Activated CD8-positive, alpha-beta T cell treated with anti-CD3 and anti-CD28 coated beads, Interleukin-2, amount 10 ng/mL, durations not matched to agents 7 days and 5 days (primary cell): ENCODE measurements at places on chromosomes 7 and 10. TPM values are rescaled to one million over a fixed set of nuclear protein-coding genes. Genes with fewer than 3 reads are reported as not detected.

GRCh38 chr7:157320608-157320980 lies 16.2 kb upstream of the DNAJB6 start:
- DNase-seq, result no peak
- no peaks in the 10 kb centered on the region for H3K36me3 ChIP-seq
- no peak overlapping the region for H3K27ac ChIP-seq
- H3K4me3 ChIP-seq, result no peak overlapping the region

DNA sequence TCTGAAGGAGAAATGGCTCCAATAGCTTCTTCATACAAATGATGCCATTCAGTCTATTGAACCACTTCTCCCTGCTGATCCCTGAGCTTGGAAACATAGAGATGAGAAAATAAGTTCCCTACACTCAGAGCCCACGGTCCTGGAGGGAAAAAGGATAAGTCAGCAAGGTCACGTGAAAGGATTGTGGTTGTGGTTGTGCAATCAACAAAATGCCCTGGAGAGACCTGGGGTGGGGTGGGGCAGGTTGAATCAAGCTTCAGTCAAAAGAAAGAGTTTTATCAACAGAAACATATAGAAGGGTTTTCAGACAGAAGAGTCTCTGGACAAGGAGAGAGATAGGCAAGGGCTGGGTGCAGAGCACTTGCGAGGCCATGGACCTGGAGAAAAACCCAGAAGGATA lies 30.1 kb downstream of the C10orf90 start:
- H3K4me3 ChIP-seq, result no peak overlapping the region
- no peaks in the 10 kb centered on the region for H3K36me3 ChIP-seq

- peaks cover 35% of the 10 kb centered on the region for H3K27me3 ChIP-seq
- H3K4me3 ChIP-seq, result no peak overlapping the region
- no peaks in the 10 kb centered on the region for H3K36me3 ChIP-seq
- no peak overlapping the region for H3K27ac ChIP-seq
- peaks cover 6% of the 10 kb centered on the region for H3K4me1 ChIP-seq
These were observed 12.4 kb downstream of the CALY start for GRCh38 chr10:133324198-133324792.

Gene TMEM229A
- total RNA-seq, result not detected

- no peaks in the 10 kb centered on the region for H3K36me3 ChIP-seq
- no peak overlapping the region for H3K27ac ChIP-seq
- no peaks in the 10 kb centered on the region for H3K4me1 ChIP-seq
- no peaks in the 10 kb centered on the region for H3K27me3 ChIP-seq
These were observed 67.9 kb downstream of the MTURN start for GRCh38 chr7:30202671-30203070.

Gene SCIN
- not detected for total RNA-seq

Gene GPR26
- not detected for total RNA-seq

- no peak for DNase-seq
These were observed 96.9 kb upstream of the CCDC71L start for GRCh38 chr7:106757846-106758245.

Gene KRIT1
- total RNA-seq, result 39.9 TPM

- H3K36me3 ChIP-seq, result no peaks in the 10 kb centered on the region
- no peaks in the 10 kb centered on the region for H3K27me3 ChIP-seq
- no peak within 1 kb of the TSS for H3K4me3 ChIP-seq
- no peak within 1 kb of the TSS for H3K27ac ChIP-seq
- no peaks in the 10 kb centered on the region for H3K4me1 ChIP-seq
- no peak for DNase-seq
These were observed at the start of gene SNCG for GRCh38 chr10:86958116-86958900. SNCG (plus strand) TSS chr10:86958599; CDS start chr10:86958698, 99 bp downstream.

- DNase-seq, result no peak
- no peaks in the 10 kb centered on the region for H3K27me3 ChIP-seq
- H3K4me3 ChIP-seq, result no peak overlapping the region
- H3K27ac ChIP-seq, result no peak overlapping the region
These were observed 50.9 kb downstream of the GLI3 start for GRCh38 chr7:42186151-42186550.

DNA sequence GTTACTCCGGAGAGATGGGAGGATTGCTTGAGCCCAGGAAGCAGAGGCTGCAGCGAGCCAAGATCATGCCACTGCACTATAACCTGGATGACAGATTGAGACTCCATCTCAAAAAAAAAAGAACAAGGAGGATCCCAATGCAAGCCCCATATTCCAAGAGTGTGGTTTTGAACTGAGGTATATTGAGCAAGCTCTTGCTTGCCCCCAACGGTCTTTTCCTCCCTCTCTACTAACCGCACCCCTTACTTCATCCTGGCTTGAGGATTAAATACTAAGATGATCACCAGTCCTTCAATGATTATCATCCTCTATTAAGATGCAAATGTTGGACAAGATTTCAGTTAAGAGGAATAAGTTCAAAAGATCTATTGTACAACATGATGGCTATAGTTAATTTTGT lies 12.5 kb upstream of the SRGN start:
- H3K4me1 ChIP-seq, result peaks cover 16% of the 10 kb centered on the region
- no peak for DNase-seq
- no peak overlapping the region for H3K4me3 ChIP-seq
- H3K36me3 ChIP-seq, result no peaks in the 10 kb centered on the region
- no peak overlapping the region for H3K27ac ChIP-seq
- H3K27me3 ChIP-seq, result peaks cover 2% of the 10 kb centered on the region

DNA sequence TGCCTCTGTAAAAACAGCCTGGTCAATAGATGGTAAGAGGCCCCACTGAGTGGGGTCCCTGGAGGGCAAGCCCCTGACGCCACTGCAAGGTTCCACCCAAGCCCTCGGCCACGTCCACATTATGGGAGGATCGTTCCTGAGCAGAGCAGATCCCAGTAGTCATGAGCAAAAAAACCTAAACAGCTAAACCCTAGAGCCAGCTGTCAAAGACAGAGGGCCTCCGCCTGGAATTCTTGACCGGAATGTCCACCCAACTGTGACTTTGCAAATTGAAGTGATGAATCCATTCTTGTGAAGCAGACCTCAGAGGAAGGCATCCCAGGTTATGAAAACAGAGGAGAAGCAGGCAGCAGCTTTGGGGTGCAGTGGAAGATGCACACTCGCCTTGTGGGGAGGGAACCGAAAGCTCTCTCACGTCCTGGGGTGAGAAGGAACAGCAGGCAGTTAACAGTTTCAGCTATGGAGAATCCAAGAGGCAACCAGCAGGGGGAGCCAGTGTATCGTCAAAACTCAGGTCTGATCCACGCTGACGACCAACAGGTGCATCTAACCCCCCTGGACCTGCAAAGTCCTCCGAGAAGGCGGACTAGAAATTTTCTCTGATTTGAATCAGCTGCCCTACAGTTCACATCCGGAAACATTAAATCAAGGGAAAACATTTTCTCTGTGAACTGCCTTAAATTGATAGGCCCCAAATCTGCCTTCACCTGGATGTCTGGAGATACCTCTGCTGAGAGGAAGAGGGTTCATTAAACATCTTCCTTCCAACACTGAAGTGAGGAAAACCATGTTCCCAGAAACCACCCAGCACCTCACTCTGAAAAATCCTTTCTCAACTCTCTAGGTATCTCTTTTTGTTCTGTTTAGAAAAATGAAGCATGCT lies 139.1 kb upstream of the PFKP start:
- H3K4me1 ChIP-seq, result peaks cover 12% of the 10 kb centered on the region
- H3K27ac ChIP-seq, result no peak overlapping the region
- peaks cover 3% of the 10 kb centered on the region for H3K27me3 ChIP-seq
- H3K36me3 ChIP-seq, result no peaks in the 10 kb centered on the region

GRCh38 chr7:147833970-147834369 lies 756.6 kb upstream of the C7orf33 start:
- no peaks in the 10 kb centered on the region for H3K27me3 ChIP-seq
- no peaks in the 10 kb centered on the region for H3K36me3 ChIP-seq
- no peak for DNase-seq
- H3K4me1 ChIP-seq, result no peaks in the 10 kb centered on the region

Gene PFKP
- total RNA-seq, result 233 TPM
